NCI-H2171 treated with DMSO at 0.1 percent for 48 hours (cell line): ENCODE measurements at places on chromosomes 11 and 22.

- no peak for DNase-seq
Observed at GRCh38 chr11:19245351-19245750, 4.6 kb upstream of the E2F8 start.

DNA sequence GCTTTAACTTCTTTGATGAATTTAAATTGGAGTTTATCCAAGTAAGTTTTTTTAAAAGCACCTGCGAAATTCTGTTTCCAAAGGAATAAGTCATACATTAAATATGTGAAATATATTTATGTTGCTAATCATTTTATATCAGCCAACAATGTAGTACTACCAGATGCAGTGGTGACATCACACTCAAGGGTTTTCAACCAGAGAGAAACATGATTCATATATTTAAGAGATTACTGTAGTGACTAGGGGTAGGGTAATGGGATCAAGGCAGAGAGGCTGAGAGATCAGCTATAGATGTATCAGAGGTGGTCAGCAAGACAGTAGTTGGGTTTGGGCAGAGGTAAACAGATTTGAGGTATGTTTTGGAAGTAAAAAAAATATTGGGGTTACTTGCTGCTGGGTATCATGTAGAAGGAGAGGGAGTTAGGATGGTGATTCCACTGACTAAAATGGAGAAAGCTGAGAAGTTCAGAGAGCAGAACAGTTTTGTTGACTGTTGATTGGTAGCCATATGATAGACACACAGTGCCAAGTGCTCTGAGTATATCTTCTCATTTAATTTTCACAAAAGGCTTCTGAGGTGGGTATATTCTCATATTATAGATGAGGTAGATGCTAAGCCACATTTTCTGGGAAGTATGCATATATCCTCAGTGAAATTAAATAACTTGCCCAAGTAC, 39.4 kb downstream of the CEP57 start:
- no peak for DNase-seq

DNA sequence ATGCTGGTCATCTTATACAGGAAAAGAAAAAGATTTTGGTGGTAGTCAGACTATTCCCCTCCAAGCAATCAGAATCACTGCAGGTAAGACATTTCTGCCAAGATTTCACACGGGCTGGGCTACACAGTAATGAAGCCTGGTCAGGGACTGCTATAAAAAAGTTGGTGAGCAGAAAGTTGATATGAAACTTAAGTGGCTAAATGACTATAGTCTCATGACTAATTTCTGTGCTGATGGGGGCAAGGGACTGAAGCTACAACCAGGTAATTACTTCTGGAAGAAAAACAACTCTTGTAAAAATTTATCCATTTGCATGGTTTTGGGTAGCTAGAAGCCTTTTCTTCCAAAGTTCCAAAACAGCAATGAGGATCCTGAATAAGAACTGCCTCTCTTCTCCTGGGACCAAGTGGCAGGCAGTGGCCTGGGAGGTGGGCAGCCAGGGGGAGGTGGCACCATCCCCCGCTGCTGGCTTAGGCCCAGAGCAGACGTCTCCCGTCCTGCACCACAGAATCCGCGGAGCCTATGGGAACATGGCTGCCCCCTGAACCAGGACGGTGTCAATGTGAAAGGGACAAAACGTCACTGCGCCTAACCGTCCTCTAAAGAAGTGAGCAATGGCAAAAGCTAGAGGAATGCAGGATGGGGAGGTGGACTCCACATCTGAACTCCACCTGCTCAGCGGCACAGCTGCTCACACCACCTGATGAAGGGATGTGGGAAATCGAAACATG, 122.6 kb upstream of the LMO1 start:
- DNase-seq: no peak

- no peak for DNase-seq
Observed at GRCh38 chr11:23730307-23730998, 766.4 kb upstream of the LUZP2 start.

DNA sequence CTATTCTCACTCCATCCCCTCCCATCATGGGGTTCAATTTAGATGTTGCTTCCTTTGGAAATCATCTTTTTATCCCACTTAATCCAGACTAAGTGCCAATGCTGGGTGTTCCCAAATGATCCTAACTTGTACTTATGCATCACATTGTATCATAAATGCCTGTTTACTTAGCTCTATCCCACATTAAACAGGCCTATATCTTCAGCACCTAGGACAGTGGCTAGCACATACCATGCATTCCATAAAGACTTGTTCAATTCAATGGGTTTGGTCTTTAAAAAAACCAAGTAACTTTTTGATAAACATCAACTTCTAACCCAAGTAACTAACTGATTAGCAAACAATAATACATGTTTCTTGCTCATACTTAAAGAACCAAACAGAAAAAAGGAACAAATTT, 40.6 kb downstream of the RSF1 start:
- no peak for DNase-seq

- DNase-seq: no peak
Observed at GRCh38 chr11:48182860-48183526, 33.6 kb upstream of the OR4B1 start.

GRCh38 chr22:49807780-49808708, 19.6 kb downstream of the BRD1 start:
- DNase-seq: no peak

DNA sequence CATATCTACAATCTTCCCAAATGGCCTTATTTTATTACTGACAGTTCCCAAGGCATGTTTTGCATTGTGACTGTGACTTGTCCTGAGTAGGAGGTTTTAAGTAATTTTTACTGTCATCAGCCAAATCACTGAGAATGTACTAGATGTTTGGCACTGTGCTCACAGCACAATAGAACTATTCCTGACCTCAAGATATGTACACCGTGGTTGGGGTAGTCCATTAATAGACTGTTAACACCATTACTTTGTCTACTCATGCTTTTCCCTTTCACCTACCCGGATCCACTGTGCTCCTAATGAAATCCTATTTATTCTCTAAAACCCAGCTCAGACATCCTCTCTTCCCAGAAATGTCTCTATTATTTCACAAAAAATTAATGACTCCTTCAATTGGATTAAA, 168.7 kb upstream of the TENM4 start:
- DNase-seq: no peak

DNA sequence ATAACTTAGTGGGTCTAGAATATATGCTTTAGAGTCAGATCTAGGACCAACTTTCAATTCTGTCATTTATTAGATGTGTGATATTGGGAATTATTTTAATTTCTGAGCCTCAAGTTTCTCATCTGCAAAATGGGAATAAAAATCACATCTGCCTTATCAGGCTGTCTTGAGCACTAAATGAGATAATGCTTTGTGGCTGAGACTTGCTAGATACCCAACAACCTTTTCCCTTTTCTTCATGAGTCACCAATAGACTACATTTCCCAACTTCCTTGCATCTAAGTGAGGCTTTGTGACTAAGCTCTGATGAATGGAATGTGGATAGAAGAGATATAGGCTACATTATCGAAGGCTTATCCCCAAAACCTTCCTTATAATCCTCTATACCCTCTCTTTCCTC, 220.7 kb upstream of the SESN3 start:
- no peak for DNase-seq

- no peak for DNase-seq
Observed at GRCh38 chr22:33896154-33896553, 24.1 kb downstream of the LARGE1 start.

- DNase-seq: peak; percentile 68
Observed at GRCh38 chr11:114172871-114173444, 113.4 kb downstream of the ZBTB16 start.

DNA sequence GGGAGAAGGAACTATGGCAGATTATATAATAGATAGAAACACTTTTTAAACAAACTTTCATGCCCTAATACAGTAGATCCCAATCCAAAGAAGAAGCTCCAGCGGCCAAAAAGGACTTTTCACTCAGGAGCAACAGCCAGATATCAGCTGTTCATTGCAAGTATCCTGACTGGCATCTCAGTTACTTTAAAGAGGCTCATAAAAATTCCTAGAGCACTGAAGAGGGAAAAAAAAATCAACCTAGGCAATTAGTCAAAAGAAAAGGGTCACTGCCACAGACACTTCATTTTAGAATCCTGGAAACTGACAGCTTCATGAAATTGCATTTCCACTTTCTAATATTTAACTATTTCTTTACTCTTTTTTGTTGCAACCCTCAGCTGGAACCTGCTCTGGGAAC, 170.6 kb upstream of the SOX6 start:
- DNase-seq: no peak

DNA sequence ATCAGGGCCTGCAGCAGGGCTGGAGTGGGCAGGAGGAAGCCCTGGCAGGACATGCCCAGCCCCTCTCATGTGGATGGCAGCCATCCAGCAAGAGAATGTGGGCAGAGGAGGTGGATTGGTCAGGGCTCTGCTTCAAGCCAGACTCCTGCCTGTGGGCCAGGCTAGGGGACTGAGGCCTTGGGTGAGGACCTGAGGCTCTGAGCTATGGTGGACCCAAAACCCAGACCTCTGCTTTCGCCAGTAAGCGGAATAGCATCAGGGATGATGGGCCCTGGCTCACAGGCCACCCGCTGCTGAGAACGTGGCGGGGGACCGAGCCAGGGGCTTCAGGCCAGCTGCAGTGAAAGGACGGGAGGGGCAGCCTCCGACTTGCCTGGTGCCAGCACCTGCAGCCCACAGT, 57.4 kb downstream of the LINC01488 start:
- no peak for DNase-seq

DNA sequence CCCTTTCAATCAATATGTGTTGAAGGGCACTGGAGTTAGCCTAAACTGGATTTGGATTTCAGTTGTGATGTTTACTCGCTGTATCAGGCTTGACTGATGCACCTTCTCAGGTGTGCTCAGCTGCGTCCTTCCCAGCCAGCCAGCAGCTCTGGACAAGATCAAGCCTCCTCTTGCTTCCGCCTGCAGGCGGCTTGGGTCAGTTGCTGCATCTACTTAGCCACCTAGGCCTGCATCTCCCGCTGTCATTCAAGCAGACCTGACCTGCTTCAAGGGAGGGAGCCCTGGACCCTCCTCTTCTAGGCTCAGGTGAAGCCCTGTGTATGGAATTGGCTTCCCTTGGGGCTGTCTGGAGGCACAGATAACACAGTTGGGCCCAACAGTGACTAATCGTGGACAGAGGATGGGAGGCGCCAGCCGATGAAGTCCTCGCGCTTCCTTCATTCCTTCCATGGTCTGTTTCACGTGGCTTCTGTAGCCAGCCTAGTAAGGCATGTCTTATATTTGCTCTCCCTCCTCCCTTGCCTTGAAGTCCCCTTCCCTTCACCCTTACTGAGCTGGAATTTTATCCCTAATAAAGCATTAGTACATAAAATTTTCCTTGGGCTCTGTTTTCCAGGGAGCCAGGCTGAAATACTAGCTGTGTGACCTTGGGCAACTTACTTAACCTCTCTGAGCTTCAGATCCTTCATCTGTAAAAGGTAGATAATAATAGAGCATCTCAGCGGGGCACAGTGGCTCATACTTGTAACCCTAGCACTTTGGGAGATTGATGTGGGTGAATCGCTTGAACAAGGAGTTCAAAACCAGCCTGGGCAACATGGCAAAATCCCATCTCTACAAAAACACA, 2.1 kb upstream of the LHFPL7 start:
- DNase-seq: no peak

- no peak for DNase-seq
Observed at GRCh38 chr11:67373648-67374570, 511 bp upstream of the CLCF1 start.

DNA sequence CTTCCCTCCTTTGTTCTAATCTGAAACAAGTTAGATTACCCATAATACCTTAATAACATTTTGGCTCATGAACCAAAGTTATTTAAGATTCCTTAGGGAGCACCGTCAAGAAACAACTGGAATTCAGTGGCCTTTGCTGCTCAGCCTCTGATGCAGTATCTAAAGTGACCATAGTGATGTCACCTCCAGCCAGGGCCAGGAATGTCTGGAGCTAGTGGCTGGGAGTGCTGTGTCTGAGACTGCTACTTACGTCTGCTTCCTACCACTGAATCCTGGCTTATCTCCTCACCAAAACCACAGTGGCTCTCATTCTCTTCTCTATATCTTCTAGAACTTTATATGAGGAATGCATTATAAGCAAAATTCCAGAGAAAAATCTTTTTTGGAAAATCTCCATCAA, 658.0 kb downstream of the DLG2 start:
- no peak for DNase-seq

GRCh38 chr11:74636630-74637184, 44.3 kb downstream of the POLD3 start:
- DNase-seq: no peak

- no peak for DNase-seq
Observed at GRCh38 chr22:31495343-31495742, 993 bp upstream of the SFI1 start.

GRCh38 chr11:35938231-35938630, 5.6 kb upstream of the LDLRAD3 start:
- DNase-seq: no peak

DNA sequence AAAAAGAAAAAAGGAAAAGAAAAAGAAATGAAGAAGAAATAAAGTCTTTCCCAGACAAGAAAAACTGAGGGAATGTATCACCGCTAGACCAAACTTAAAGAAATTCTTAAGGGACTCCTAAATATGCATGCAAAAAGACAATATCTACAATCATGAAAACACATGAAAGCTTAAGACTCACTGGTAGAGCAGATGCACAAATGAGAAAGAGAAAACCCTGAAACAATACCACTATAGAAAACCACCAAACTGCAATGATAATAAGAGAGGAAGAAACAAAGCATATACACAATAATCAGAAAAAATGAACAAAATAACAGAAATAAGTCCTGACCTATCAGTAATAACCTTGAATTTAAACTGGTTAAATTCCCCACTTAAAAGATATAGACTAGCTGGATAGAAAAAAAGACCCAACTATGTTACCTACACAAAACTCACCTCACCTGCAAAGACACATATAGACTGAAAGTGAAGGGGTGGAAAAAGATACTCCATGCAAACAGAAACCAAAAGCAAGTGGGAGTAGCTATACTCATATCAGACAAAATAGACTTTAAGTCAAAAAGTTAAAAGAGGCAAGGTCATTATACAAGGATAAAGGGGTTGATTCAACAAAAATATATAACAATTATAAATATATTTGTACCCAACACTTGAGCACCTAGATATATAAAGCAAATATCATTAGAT, 61.3 kb upstream of the NARS2 start:
- DNase-seq: no peak

GRCh38 chr11:16917941-16918340, 96.3 kb downstream of the PLEKHA7 start:
- no peak for DNase-seq

DNA sequence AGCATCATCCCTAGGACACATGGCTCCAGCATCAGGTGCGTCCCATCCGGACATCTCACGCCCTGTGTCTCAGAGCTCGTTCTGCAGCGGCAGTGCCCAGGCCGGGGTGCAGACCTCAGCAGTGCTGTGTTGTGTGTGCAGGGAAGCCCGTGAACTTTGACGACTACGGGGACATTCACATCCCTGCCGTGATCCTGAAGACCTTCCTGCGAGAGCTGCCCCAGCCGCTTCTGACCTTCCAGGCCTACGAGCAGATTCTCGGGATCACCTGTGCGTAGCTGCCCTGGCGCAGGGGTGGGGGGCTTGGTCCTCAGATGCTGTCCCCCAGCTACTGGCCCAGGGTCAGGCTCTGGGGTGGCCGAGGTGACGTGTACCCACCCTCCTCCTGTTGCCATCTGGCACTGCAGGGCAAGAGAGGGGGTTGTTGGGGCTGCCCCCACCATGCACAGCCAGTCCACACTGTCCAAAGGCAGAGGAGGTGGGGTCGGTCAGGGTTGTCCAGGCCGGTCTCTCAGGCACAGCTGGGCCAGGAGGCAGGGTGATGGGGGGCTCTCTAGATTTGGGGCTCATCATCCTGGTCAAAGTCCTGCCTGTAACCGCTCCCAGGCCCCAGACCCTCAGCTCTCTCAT, 96.5 kb downstream of the ARHGAP8 start:
- no peak for DNase-seq
